Psoas muscle (tissue), 8 donors: ENCODE measurements at places on chromosomes 2 and 18. TPM values are rescaled to one million over a fixed set of nuclear protein-coding genes. Genes with fewer than 3 reads are reported as not detected.

DNA sequence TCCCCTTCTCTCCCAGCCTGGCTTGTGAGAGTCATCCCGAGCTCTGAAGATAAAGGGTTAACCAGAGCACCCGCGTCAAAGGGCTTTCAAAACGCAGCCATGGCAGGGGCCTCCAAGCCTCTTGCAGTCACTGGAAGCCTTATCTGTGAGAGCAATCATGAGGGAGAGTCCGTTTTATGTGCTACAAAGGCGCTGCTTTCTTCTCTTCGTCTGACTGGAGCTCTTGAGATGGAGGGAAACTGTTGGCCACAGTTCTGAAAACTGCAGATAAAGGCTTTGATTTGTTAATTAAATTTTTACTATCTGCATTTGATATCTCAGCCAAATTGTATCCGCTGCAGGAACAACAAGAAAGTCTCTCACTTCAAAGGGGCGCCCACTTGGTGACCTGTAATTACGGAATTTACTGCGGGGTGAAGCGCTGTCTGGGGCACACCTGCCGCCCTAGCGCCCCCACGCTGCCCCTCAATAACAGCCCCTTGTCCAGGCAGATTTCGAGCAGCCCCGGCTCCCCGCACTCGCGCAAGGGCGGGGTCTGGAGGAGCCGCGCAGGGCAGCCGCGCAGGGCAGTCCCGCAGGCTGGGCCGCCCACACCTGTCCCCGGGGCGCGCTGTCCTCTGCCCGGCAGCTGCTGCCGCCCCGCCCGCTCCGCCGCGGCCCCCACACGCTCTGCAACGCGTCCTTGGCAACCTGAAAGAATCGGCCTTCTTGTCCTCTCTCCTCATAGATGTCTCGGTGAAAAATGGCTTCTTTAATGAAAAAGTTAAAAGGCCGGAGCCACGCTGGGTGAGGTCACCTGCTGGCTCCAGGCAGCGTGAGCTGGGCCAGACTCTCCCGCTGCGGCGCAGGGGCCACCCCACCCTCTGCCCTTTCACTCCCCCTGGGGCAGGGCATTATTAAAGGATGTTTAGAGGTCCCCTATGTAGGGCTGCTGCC, 217.9 kb downstream of the VAPA start:
- peak; percentile 48 for DNase-seq

- DNase-seq: peak; percentile 37
Measured at GRCh38 chr2:74864728-74865722, 31.1 kb downstream of the HK2 start.

GRCh38 chr18:22469926-22470247, 52.2 kb upstream of the CTAGE1 start:
- no peak for DNase-seq

The C1QL2 gene
- not detected for polyA plus RNA-seq

DNA sequence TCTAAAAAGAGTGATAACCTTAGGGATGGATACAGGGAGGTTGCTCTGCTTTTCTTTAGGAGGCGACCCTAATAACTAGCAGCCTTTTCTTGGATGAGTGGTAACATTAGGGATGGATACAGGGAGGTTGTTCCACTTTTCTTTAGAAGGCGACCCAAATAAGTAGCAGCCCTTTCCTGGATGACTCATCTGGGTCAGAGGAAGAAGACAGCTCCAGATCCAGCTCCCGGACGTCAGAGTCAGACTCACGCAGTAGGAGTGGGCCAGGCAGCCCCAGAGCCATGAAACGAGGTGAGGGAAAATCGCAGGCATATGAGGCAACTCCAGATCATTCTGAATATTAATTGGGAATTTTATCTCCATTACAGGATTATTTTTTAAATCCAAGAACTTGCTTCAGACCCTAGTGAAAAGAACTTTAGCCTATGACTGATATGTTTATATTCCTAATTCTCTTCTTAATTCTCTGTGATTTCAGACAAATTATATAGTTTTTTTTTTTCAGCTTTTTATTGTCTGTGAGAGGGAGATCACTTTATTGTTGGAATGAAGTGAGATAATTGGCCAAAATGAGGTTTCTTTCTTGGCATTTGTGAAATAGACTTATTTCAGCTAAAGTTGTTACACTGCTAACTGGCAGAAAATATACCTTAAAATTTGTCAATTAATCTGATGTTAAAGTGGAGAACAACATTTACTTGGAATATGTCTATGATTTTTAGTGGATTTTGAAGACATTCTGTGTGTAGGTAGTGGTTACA, 31.2 kb upstream of the C1GALT1C1L start:
- DNase-seq: peak; percentile 57

GRCh38 chr18:47800248-47800647, 130.2 kb downstream of the SMAD2 start:
- no peak for DNase-seq

- no peak for DNase-seq
Measured at GRCh38 chr2:100029460-100029859, 112.9 kb downstream of the AFF3 start.

The PSMA8 gene
- not detected for polyA plus RNA-seq

The MATN3 gene
- 0.40 TPM for polyA plus RNA-seq

- DNase-seq: no peak
Measured at GRCh38 chr18:63511285-63511684, 30.9 kb upstream of the SERPINB12 start.

DNA sequence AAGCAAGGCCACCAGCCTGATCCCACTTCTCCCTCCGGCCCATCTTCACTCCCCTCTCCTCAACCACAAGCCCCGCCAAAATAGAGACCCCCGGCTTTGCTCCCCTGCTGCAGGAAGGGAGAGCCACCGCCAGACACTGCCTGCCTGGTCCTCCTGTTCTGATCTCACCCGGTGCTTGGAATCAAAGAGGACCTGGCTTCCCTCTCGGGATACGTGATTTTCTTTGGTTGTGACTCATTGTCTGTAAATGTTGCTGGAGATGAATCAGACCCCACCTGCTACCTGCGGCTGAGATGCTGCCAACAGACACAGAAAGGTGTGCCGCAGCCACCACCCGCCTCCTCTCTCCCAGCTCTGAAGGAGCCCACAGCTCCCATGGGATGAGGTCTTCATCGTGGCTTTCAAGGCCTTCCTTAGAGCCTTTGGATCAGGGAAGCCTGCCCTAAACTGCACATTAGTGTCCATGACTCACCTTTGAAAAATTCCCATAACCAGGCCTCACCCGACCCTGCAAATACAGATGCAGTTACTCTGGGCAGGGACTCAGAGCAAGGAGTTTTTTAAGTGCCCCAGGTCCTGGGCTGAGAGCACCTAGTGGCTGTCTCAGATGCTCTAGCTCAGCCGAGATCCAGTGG, 79.4 kb upstream of the ZNF532 start:
- no peak for DNase-seq

DNA sequence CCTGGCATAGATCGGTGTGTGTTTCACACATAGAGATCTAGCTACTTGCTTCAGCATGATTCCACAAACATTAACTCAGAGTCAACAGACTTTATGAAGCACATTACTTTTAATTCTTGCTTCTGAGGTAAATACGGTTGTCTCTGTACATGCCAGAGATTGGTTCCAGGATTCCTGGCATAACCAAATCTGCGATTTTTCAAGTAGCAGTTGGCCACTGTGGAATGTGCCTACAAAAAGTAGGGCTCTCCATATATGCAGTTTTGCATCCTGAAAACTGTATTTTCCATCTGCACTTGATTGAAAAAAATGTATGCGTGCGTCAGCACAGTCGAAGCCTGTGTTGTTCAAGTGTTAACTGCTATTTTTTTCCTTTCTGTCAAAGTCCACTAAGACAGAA, 85.0 kb downstream of the ZAP70 start:
- no peak for DNase-seq

The DNER gene
- 0.17 TPM for polyA plus RNA-seq

- DNase-seq: peak; percentile 70
Measured at GRCh38 chr2:44075541-44075940, 79.8 kb upstream of the LRPPRC start.

The CAPN14 gene
- 0.01 TPM for polyA plus RNA-seq

DNA sequence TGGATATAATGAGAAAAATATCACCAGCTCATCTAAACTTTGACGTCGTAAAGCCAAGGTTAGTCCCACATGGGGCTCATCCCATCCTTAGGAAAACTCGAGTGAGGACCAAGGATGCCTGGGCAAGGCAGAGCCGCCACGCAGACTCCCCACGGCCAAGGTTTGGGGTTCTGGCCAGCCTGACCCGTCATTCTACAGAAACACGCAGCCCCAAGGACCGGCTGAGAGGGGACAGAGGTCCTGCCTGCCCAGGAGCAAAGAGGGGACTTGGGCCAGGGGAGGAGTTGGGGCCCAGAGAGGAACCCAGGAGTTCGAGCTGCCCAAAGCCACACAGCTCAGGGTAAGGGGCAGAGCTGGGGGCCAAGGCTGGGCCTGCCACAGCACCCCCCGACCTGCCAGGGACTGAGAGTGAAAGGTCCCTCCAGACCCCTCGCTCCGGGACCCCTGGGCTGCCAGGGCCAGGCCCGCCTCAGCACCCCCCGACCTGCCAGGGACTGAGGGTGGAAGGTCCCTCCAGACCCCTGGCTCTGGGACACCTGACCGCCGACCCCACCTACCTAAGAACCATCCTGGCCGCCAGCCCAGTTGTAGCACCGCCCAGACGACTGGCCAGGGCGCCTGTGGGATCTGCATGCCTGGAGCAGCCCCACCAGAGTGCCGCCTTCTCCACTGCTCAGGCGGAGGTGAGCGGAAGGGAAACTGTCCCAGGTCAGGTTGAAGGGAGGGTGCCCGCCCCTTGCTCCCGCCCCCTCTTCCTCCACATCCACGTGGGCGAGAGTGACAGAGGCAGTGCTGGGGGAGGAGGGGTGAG, at the start of gene PDCD1:
PDCD1 (minus strand) TSS at position 689 of the 811 bp plus-strand sequence; CDS start at position 633, 56 bp downstream.
- peak; percentile 29 for DNase-seq

The INO80D gene
- 1.7 TPM for polyA plus RNA-seq

The SAP130 gene
- 10.1 TPM for polyA plus RNA-seq

The GLI2 gene
- polyA plus RNA-seq: 0.24 TPM

DNA sequence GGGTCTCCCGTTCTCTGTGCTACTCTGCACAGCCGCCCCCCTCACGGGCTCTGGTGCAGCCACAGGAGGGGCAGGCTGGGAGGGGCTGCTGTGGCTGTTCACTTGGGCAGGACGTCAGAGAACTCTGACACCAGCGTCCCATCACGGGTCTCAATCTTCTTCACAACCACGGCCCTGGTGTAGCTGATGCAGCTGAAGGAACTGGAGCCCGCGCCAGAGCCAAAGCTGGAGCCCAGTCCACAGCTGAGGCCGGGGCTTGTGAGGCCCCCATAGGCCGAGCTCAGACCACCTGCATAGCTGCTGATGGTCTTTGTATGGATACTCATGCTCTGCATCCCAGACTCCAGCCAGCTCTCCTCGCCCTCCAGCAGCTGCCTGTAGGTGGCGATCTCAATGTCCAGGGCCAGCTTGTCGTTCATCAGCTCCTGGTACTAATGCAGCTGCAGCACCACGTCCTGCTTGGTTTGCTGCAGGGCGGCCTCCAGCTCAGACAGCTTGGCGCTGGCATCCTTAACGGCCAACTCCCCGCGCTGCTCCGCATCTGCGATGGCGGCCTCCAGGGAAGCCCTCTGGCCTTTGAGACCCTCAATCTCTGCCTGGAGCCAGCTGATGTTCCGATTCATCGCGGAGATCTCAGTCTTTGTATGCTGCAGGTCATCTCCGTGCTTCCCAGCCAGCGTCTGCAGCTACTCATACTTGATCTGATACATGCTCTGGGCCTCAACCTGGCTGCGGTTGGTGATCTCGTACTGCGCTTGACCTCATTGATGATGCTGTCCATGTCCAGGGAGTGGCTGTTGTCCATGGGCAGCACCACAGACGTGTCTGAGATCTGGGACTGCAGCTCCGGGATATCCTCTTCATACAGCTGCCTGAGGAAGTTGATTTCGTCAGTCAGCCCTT, 7.4 kb upstream of the DUSP19 start:
- DNase-seq: peak; percentile 31

The PFN4 gene
- 0.35 TPM for polyA plus RNA-seq

DNA sequence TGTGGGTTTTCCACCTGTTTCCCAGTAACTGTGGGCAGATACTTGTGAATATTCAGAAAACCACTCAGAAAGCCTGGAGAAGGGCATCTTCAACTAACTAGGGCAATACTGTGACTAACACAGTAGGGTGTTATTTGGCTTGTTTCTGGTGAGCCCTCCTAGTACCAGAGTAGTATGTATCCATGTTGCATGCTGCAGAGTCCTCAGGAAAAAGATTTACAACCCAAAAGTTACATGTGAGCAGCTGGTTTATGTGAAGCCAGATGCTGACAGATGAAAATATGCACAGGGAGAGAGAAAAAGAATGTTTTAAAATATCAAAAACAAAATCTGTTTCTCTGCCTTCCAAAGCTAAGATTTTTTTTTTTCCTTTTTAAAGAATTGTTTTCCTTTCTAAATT, 333.2 kb upstream of the UBE2E3 start:
- no peak for DNase-seq

The MTLN gene
- polyA plus RNA-seq: 765 TPM

DNA sequence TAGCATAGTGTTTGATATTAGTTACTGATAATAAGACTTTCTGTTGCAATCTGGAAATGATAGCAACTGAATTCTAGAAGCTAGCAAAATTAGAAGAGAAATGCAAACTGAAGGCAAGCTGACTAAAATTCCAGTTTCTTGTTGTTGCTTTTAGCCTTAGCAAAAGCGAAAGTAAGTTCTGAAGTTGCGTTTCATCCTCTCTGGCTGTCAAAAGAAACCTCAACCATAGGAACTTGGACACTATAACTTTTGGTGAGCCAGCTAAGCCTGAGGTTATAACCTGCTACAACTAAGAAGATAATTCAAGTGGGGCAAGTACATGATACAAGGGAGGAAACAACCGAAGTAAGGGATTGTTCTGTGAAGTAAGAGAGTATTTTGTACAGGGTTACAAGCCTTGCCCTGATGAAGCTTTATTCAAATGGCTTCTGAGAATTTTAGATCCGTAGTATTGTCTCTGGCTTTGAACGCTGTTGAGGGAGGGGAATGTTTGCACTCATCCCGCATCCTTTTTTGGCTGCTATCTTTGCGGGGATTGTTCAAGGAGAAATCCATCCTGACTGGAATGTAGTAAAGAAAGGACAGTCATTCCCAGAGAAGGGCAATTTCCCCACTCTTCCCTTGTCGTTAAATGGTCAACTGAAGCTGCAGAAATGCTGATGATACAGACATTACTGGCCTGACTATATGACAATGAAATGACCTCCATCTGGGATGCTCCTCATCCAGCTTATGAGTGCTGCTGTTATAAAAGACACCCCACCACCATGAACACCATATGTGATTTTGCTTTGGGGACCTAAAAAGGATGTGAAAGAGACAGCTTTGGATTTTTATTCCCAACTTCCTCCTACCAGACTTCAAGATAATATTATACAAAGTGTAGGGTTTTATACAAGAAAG, 7.0 kb upstream of the TMX3 start:
- DNase-seq: no peak

DNA sequence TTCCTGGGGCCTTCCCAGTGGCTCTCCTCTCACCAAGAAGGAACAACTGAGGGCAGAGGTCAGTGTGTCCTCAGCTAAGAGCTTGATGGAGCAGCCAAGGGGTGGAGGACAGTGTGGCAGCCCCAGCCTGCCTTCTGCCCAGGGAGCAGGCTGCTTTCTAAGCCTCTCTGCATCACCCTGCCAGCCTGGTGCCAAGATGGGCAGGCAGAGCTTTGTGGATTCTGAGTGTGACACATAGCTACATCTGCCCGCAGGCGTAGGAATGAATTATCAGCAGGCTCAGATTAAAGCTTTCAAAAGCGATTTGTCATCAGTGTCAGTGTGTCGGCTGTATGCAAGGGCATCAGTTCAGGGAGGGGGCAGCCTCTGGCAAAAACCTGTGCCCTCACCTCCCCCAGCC, 8.7 kb downstream of the MAL start:
- DNase-seq: no peak
